ENCODE measurements at places on chromosomes 11 and 22.
A peak's percentile ranks its signal among the peaks of the same experiment; 100 is the strongest.

GRCh38 chr11:134482865-134483264, 70.8 kb upstream of the B3GAT1 start:
- DNase-seq: no peak

DNA sequence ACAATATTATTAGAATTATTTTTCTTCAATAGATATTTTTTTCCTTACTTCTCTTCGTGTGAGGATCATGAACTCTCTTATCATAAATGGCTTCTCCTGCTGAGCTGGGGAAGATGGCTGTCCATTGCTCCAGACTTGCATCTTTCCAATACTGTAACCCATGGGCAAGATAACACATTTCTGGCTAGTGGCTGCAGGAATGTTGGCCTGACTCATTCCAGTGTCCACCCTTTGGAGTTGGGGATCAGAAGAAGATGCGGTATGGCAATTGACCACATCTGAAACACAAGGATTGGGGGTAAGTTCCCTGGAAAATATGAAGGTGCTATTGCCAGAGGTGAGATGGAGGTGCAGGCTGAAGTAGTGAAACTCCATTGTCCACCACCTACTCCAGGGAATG, 92.8 kb downstream of the FAR1 start:
- no peak for DNase-seq

DNA sequence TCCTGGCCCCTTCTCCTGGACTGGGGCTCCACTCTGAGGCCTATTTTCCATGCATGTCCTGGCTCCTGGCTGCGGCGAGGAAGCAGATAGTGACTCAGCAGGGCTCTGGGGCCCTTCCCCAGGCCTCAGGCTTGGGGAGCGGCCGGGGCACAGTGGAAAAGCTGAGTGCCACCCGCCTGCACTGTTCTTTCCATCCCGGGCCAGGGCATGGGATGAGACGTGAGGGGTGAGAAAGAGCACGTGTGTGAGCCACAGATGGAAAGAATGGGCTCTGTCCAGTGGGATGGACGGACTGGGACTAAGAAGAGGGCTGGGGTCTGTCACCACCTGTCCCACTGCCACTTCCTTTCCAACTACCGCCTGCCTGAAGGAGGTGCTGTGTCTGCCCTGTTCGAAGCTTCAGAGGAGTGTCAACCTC, 12.8 kb downstream of the SLC37A2 start:
- DNase-seq: peak; percentile 48

GRCh38 chr11:134070342-134070845, 1.5 kb downstream of the JAM3 start:
- no peak for DNase-seq

GRCh38 chr11:133058501-133058900, 473.8 kb downstream of the OPCML start:
- DNase-seq: no peak

DNA sequence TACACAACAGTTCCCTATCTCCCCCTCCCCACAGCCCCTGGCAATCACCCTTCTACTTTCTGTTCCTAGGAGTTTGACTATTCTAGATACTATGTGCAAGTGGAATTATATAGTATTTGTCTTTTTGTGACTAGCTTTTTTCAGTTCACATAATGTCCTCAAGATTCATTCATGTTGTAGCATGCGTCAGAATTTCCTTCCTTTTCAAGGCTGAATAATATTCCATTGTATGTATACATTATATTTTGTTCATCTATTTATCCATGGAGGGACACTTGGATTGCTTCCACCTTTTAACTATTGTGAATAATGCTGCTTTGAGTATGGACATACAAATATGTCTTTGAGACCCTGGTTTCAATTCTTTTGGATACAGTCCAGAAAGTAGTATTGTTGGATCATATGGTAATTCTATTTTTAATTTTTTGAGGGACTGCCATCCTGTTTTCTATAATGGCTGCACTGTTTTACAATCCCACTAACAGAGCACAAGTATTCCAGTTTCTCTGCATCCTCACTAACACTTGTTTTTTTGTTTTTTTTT, 128.8 kb downstream of the ARHGAP42 start:
- no peak for DNase-seq

DNA sequence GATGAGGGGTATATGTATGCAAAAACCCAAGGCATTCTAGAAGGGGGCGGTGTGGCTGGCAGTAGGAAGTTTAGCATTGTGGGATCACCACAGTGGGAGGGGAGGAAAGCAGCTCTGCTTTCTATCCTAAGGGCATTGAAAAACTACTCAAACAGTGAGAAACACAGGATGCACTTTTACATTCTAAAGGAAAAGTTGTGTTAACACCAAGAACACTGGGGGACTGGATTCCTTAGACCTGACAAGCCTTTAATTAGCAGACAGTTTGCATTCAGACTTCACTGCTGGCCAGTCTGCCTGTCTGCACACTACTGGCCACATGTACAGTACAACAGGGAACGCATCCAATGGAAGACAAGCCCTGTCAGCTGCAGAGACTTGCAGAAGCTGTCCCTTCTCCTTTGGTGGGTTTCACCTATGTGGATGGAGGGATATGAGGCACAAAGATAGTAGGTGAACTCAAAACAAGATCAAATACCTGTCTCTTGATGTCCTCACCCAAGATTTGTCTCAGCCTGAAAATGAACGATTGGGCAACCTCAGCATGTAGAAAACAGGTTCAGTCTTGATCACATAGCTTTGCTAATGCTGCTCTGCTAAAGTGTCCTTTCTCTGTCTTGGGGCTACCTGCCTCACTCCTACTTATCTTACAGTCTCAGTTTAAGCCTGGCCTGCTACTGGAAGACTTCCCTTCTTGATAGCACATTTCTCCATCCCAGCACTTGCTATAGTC, 64.8 kb downstream of the TENM4 start:
- no peak for DNase-seq

DNA sequence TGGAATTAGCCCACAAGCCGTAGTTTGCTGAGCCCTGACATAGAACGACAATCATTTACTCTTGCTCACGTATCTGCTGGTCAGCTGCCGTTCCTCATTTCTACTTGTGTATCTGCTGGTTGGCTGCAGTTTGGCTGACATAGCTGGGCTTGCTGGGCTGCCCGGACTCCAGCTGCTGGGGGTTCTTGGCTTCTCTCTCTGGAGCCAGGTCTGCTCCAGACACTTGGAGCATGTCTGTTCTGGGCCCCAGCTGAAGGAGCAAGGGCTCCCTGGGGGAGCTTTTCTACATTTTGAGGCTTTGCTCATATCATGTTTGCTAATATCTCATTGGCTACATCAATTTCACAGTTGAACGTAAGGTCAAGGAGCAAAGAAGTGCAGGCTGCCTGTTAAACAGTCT, 47.3 kb downstream of the PRDM11 start:
- no peak for DNase-seq

- DNase-seq: peak; percentile 35
These were observed 31.7 kb downstream of the ADAMTS15 start for GRCh38 chr11:130480186-130480585.

- no peak for DNase-seq
These were observed 869.4 kb downstream of the DLG2 start for GRCh38 chr11:84757711-84758110.

DNA sequence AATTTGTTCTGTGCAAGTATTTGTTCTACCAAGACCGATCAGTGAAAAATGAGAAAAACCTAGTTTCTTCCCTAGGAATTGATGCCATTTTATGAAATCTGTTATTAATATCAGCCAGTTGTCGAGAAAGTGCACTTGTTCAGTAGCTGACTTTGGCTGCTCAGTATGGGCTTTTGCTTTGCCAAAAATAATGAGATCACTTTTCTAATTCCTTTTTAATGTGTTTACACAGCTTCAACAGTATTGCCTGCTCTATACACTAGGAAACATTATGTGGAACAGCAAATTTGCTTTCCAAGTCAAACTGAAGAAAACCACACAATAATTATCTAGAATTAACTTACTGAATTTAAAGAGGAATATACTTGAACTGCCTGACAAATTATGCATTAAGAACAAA, 34.4 kb downstream of the SCUBE2 start:
- no peak for DNase-seq

DNA sequence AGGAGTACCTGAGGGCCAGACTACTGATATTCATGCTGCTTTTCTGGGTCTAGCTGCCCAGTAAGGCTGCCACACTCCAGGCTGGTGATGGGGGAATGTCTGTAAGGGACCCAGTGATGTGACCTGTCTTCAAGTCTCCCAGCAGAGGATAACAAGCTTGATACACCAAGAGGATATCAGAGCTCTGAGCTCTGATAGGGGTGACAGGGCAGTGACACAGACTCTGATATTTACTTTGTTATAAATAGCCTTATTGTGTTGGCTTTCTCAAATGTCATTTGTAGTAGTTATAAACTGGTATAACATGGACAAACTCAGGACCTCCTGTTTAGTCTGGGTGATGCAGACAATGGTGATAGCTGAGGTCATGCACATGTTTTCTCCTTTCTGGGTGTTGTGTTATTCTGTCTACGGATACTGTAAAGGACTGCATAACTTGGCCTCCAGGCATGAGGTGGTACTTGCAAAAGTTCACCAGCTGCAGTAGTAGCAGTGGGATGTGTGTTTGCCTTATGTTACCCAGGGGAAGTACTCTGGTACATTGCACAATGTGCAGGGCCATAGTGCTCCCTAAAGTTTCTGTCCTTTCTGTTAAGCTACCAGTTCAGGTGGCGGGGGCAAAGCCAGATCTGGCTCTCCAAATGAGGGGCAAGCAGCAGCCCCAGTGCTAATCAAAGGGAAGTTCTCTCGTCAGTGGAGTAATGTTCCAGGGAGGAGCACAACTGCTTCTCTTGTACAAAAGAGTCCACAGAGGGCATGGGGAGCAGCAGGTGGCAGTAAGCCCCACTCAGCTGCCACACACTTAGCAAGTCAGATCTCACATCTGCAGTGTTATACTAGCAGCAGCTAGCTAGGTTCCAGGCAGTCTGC, 812.2 kb downstream of the JRKL start:
- no peak for DNase-seq

DNA sequence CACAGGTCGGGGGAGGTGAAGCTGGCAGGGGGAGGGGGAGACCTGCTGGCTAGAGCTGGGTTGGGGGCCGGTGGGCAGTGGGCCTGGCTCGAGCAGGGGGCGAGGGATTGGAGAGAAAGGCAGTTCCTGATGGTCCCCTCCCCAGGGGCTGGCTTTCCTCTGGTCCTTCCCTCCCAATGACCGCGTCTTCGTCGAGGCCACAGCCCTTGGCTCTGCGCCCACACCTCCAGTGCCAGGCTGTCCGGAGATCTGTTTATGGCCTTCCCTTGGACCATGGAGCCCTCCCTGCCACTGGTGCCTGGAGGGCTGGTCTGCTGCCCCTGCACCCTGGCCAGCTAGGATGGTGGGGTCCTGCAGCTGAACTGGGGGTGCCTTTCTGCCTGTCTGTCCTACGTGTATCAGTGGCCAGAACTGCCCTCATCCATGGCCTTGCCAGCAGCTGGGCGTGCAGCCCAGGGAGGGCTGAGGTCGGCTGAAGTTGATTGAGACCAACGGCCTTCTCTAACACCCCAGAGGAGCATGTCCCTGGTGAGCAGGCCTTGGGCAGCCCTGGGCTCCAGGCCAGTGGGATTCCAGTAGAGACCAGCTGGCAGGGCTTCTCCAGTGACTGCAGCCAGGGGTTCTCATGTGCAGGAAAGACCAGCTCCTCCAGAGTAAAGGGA, 12.3 kb downstream of the TANGO2 start:
- DNase-seq: no peak

- DNase-seq: peak; percentile 6
These were observed 15.3 kb upstream of the IL17REL start for GRCh38 chr22:50027639-50028537.

GRCh38 chr11:28773606-28774005, 665.4 kb downstream of the METTL15 start:
- DNase-seq: no peak

DNA sequence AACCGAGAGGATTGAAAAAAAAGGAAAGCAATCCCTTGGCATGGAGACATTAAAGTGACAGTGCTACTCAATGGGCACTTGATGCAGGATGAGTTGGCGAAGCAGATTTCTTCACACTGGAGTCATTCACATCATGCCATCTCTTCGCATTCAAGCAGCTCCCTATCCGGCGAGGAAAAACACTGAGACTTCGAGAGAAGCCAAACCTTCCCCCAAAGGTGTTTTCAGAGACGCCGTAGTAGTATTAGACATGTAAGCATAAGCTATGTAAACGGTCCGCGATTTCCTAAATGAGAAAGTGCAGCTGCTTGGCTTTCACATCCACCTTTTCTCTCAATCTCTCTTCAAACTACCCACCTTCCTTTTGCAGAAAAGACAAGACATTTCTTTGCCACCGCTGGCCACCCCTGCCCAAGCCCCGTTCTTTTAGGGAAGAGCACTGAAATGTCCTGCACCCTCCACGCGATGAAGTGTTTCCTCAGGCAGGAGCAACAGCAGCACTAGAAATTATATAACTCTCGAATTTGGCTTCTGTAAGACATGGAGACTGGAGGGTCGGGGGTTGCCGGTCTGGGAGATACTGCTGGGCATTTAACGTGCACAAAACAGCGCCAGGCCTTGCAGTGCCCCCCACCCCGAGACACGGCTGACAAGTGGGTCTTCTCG, at the start of gene DLG2:
Gene DLG2 (minus strand): TSS at position 13 of the 666 bp plus-strand sequence.
- peak; percentile 23 for DNase-seq

- DNase-seq: no peak
These were observed 12.3 kb upstream of the OR56A3 start for GRCh38 chr11:5929571-5930368.

DNA sequence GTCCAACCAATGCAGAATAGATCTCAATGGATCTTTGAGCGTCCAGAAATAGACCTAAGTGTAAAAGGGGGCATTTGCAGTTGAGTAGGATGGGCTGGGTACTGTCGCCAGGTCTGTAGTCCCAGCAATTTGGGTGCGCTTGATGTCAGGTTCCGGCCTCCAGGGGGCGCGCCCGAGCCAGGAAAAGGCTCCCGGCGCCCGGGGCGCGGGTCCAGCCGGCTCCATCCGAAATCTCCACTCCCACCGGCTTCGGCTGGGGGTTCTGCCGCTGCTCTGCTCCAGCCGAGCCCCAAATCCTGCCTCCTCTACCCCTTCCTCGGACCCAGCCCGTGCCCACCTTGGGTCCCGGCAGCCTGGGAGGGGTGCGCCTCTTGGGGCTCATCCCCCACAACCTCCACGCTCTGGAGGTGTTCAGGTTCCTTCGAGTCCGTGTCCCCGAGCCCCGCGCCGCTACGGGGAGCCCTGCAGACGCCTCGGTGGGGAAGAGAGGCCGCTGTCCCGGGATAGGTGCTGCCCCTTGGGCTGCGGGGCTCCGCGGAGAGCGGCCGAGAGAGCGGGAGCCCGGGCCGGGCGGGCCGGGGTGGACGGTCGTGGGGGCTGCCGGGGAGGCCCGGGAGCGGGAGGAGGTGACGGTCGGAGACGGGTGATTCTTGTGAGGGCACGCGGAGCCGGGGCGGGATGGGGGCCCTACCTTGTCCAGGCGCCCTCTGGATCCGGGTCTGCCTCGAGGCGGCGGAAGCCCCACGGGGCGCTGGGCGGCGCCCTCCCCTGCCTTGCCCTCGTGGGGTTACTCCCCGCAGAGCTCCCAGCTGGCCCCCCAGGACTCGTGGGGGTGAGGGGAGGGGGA, 13.0 kb upstream of the CYB5R3 start:
- DNase-seq: peak; percentile 80

- DNase-seq: peak; percentile 13
These were observed 26.5 kb upstream of the KRTAP5-7 start for GRCh38 chr11:71500601-71501021.

- DNase-seq: peak; percentile 15
These were observed 908.6 kb downstream of the NTM start for GRCh38 chr11:132278801-132279574.
